ENCODE measurements at places on chromosomes 1 and 21.

DNA sequence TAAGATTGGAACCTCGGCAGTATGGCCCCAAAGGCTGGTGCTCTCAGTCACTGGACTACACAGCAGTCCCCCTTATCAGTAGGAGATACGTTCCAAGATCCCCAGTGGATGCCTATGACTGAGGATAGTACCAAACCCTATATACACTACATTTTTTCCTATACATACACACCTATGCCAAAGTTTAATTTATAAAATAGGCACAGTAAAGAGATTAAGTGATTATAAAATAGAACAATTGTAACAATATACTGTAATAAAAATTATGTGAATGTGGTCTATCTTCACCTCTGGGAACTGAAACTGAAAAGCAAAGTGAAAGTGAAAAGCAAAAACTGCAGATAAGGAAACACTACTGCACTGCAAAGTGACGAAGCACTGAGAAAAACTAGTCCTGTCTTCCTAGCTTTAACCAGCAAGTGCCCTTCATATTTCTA, 96.8 kb downstream of the INTS7 start:
- no peak for DNase-seq

GRCh38 chr1:160588468-160588867, 9.2 kb upstream of the CD84 start:
- no peak for DNase-seq

DNA sequence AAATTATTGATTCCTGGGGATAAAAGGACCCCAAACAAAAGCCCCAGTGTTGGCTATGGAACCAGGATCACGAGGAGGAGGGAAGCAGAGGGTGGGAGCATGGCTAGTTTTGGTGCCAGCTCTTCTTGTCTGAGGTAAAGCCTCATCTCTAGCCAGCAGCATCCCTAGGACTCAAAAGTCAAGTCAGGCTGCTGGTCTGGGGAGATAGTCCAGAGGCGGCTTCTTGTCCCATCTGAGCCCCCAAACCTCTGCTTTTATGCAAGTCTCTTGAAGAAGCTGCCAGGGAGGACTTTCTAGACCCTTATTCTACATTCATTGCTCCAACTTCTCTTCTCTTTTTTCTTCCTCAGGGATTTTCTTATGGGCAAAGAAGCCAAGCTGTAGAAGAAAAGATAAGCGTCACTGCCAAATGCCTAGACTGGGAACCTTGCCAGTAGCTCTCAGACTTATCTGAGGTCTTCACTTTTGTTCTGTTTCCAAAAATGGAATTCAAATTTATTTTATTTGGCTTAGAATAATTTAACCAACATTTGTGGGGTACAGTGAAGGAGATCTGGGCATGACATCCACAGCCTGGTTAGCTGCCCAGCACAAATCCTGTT, 6.9 kb upstream of the ANKRD35 start:
- peak; percentile 34 for DNase-seq

- DNase-seq: no peak
Observed at GRCh38 chr1:53254011-53254640, 15.8 kb upstream of the MAGOH start.

DNA sequence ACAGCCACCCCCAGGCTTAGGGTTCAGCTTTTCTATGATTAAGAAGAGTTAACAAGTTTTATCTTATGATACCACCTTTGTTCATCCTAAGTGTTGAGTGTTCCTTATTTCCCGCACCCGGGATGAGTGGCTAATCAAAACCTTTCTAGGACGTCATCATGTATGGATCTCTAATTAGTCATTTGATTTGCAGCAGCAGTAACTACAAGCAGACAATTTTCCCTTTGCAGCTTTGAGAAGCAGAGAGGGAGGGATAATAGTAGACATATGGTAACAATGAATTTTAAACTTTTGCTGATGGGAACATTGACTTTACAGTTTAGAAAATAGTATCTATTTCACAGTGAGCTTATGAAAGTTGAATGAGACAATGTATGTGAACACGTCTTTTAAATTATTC, 30.8 kb upstream of the SLC35F3 start:
- DNase-seq: no peak

- DNase-seq: peak; percentile 80
Observed at GRCh38 chr1:62301726-62302390, 17.4 kb downstream of the KANK4 start.

GRCh38 chr1:227234998-227235405, 83.3 kb downstream of the CDC42BPA start:
- DNase-seq: peak; percentile 65

- DNase-seq: peak; percentile 77
Observed at GRCh38 chr1:68120136-68120791, 69.8 kb upstream of the DIRAS3 start.

DNA sequence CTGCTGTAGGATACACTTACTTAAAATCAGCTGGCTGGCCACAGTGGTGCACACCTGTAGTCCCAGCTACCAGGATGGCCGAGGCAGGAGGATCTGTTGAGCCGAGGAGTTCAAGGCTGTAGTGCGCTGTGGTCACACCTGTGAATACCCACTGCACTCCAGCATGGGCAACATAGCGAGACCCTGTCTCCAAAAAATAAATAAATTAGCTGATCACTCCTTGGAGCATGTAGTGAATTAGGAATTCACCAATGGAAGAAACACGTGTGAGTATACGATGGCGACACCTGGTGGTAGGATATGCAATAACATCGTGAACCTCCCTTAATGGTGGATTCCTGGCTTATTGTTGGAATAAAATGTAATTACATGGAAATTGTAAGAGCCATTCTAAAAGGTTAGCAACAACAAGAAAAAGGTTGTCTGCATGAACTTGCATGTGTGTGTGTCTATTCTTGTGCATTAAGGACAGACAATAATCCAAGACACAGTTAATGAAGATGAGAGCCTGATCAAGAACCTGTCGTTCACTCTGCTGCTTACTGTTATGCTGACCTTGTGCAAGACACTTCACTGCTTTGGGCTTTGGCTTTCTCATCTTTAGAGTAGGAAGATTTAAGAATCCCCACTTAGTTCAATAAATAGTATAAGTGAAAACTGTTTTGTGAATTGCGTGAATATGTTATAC, 38.6 kb upstream of the COX20 start:
- DNase-seq: peak; percentile 79

DNA sequence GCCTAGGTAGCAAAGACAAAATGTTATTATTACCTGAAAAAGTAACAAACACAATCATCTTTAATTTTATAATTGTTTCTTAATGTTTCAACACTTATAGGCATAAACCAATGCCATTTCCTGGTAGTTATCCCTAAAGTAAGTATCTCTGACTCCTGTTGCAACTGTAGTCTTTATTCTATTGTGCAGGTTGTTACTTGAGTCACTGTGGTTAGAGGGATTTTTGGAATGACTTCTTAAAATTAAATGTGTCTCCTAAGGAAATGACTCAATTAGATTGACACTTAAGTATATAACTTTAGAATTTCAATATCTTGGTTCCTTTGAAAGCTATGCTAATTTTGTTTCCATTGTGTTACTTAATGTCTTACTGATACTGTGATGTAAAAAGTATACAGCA, 143.9 kb downstream of the PHTF1 start:
- peak; percentile 3 for DNase-seq

DNA sequence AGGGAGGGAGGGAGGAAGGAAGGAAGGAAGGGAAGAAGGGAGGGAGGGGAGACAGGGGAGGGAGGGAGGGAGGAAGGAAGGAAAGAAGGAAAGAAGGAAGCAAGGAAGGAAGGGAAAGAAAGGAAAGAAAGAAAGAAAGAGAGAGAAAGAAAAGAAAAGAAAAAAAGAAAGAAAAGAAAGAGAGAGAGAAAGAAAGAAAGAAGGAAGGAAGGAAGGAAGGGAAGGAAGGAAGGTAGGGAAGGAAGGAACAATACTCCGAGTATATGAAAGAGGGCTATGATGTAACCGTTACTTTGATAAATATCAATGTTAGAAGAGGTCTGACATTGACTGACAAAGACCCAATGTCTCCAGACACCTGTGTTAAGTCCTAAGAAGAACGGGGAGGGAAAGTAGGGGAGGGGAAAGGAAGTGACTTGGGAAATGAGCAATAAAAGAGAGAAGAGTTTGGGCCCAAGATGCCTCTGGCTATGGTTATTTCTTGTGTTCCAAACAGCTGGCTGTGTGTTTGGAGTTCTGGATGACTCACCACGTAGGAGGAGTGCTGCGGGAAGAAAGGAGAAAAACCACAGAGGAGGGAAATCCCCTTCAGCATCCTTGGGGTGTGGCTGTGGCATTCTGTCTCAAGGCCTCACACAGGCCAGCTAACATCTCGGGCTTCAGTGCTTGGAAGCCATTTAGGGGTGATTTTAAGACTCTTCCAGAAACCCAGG, 37.0 kb upstream of the RXRG start:
- no peak for DNase-seq

GRCh38 chr1:25672763-25673409, 56.3 kb downstream of the MAN1C1 start:
- no peak for DNase-seq

GRCh38 chr1:192547501-192547900, 28.1 kb upstream of the RGS1 start:
- no peak for DNase-seq

GRCh38 chr1:70486676-70487458, 75.8 kb downstream of the CTH start:
- peak; percentile 84 for DNase-seq

GRCh38 chr21:28538987-28539622, 453.6 kb downstream of the LTN1 start:
- DNase-seq: no peak

- DNase-seq: no peak
Observed at GRCh38 chr1:52907068-52907811, 14.3 kb downstream of the ECHDC2 start.

- no peak for DNase-seq
Observed at GRCh38 chr1:168553680-168554553, 10.1 kb upstream of the XCL2 start.

DNA sequence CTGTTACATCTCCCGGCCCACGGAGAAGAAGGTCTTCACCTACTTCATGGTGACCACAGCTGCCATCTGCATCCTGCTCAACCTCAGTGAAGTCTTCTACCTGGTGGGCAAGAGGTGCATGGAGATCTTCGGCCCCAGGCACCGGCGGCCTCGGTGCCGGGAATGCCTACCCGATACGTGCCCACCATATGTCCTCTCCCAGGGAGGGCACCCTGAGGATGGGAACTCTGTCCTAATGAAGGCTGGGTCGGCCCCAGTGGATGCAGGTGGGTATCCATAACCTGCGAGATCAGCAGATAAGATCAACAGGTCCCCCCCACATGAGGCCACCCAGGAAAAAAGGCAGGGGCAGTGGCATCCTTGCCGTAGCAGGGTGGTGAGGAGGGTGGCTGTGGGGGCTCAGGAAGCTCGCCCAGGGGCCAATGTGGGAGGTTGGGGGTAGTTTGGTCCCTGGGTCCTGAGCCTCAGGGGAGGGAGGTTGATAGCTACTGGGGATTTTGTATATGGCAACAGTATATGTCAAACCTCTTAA, 2.3 kb downstream of the GJB4 start:
- DNase-seq: no peak

GRCh38 chr1:239337799-239338430, 48.5 kb upstream of the CHRM3 start:
- no peak for DNase-seq

GRCh38 chr1:43952731-43953346, 6.1 kb downstream of the IPO13 start:
- peak; percentile 56 for DNase-seq

DNA sequence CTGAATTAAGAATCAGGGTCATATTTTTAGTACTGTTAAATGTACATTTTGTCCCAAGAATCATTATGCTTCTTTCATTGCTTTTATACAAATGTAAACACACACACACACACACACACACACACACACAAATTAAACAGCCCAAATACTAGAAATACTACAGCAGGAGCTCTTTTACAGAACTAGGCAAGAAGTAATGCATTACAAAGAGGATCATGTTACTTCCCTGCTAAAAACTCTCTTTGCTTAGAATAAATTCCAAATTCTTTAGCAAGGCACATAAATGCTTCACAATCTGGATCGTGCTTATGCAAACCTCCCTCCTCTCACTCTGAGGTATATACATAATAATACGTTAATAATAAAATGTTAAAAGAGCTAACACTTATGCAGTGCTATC, 720.4 kb upstream of the ADGRL4 start:
- DNase-seq: no peak

- no peak for DNase-seq
Observed at GRCh38 chr1:89337903-89338302, 26.0 kb upstream of the GBP6 start.

DNA sequence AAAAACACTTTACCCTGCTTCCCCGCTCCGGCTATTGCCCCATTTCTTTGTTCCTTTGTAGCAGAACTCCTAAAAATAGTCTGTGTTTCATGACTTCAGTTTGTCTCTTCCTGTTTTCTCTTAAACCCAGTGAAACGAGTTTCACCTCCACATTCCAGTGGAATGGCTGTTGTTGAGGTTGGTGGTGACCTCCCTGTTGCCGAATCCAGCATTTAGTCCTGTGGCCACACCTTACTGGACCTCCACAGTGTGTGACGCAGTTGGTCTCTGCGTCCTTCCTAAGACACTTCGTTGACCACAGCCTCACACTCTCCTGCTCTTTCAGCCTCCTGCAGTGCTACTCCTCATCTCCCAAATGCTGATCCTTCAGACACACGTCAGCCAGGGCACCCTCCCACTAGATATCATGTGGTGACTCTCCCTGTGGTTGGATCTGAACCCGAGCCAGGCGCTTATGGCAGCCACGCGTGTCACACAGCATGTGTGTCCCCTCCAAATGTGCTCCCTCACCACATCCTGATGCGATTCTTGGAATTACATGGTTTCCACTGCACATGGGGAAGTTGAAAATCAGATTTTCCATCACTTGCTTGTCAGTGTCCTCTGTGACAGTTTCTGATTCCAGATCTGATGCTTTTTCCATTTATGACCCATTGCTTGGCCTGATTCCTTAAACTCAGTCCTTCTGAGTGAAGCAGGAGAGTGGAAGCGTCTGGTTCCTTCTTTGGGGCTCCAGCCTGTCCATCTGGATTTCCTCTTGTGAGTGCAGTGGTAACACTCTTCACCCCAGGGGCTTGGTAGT, 99.1 kb upstream of the ARTN start:
- no peak for DNase-seq

All from cerebellar cortex (tissue), 1 donor.